CD4-positive, alpha-beta T cell treated with Interleukin-12 subunit alpha and Interleukin-12 subunit beta, for 1 hour (primary cell): ENCODE measurements at places on chromosomes 6 and 20.

DNA sequence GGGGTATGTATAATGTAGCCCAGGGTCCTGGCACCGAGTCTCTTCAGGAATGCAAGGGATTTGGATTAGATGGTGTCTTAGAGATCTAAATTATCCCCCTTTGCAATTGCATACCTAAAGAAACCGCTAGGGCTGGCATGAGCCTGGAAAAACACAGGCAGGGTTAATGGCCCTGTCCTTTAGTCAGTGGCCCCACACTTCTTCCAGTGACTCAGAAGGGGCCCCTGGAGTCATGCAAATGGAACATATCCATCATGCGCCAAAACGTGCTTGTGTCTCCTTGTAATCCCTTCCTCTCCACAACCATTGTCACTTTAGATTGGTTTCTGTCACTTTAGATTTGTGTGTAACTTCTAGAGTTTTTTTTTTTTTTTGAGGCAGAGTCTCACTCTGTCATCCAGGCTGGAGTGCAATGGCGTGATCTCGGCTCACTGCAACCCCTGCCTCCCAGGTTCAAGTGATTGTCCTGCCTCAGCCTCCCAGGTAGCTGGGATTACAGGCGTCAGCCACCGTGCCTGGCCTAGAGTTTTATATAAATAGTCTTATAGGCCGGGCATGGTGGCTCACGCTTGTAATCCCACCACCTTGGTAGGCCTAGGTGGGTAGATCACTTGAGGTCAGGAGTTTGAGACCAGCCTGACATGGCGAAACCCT lies 8.7 kb upstream of the MYBL2 start:
- DNase-seq: no peak

- DNase-seq: no peak
Observed at GRCh38 chr6:158481690-158482473, 78.0 kb upstream of the TMEM181 start.

DNA sequence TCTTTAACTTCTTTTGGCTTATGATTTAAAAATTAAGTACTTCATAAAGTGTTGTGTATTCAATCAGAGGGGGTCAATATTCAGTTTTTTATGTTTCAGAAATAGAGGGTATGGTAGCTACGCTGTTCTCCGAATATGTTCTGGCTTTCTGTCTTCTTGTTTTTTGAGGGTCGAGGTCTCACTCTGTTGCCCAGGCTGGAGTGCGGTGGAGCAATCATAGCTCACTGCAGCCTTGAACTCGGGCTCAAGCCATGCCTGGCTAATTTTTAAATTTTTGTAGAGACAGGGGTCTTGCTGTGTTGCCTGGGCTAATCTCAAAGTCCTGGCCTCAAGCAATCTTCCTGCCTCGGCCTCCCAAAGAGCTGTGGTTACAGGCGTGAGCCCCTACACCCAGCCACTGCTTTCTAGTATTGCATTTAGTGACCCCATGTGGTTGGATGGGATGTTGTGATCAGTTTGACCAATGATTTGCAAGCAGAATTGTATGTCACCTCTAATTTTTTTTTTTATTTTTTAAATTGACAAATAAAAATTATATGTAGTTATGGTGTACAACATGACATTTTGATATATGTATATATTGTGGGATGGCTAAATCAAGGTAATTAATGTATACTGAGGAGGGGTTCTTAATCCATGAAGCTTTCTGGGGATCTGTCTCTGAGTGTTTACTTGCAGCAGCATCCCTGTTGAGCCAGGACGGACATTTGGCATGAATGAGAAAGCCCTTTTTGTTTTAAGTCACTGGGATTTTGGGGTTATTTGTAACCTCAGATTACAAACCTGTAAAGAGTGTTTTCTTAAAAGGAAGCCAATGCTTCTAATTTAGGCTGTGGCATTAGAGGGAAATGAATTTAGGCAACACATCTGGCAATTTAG lies 38.5 kb upstream of the DEK start:
- no peak for DNase-seq

DNA sequence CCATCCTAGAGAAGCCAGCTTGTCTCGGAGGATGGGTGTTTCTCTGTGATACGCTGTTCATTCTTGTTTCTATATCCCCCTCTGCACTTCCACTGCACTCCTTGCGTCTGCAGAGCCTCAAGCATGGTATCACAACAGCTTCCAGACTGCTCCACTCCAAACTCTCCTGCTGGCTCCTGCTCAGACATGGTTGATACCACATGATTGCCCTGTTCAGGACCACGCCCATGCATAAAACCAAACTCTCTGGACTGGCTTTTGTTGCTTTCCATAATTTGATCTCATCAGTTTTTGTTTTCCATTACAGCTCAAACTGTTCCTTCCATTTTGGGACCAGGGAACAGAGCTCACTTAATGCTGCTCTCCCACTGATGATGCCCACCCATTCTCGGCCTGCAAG lies 30.0 kb upstream of the SMIM29 start:
- no peak for DNase-seq

DNA sequence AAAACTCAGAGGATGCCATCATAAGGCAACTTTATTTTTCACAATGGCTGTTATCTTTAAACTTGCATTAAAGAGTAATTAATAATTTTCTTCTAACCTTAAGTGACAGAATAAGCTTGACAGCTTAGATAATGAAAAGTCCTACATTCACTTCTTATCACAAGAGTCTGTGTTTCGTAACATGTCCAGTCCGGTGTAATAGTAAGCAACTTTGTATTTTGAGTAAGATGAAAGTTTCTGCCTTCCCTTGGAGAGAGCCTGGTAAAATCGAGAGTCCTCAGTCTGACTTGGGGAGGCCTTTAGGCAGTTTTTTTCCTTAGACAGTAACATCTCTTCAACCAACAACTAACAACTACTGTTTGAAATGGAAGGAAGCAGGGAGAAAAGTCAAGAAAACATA lies 195.6 kb downstream of the GRM1 start:
- no peak for DNase-seq

DNA sequence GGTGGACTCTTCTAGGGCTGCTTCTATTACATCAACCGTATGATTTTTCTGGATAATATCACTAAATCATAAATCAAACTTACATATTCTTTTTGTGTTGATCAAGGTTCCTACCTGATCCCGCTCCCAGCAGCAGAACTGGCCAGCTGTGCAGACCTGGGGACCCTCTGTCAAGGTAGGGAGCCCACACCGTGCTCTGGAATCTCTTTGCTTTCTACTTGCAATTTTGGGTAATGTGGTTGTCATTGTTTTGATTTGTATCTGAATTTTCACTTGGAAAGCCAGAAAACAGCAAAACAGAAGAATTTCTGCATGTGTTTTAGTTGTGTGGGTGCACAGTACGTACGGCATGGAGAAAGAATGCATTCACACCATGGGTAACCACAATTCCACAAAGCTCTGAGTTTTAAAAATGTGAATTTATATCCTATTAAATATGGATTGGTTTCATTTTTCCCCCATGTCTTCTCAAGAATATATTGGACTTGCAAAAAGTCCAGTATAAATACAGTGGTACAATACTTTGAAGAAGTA lies 80.1 kb downstream of the ADGRG6 start:
- no peak for DNase-seq

GRCh38 chr6:161273274-161273751 lies 548 bp downstream of the AGPAT4 start:
- peak; percentile 75 for DNase-seq

DNA sequence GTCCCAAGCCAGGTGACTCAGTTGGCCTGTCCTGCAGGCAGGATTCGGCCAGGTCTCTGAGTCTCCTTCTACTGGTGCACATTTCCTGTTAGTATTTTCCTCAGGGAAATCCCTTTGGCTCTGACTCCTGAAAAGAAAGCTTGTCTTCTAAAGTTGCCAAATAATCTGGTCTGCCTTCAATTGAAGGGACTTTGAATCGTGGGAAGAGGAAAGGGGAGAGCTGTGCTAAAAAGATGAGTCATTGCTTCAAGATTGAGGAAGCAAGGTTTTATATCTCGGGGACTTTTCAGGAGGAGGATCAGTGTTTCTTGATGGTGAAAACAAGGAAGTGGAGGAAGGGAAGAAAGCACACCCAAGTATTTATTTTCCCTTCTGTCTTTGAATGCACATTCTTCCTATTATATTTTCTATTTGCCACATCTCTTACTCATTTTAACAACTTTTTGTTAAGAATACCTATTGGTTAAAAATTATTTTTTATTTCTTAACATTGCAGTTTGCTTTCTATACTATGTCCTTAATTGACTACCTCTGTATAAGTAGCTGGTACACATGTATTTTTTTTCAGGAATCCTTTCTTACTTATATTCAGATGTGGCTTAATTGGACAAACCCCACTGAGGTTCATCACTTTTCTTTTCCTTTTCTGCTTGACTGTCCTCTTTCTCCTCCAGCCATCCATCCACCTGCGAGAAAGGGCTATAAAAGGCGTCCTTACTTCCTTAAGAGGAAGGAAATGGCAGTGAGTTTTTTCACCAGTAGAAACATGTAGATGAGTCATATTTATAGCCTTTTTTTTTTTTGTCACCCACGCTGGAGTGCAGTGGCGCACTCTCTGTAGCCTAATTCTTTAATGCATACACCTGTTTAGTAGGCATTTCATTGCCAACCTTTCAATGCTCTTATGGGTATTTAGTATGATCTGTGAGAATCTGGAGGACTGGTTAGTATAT lies 15.0 kb upstream of the IFNGR1 start:
- peak; percentile 50 for DNase-seq

GRCh38 chr6:169799474-169799926 lies 48.1 kb downstream of the ERMARD start:
- no peak for DNase-seq

DNA sequence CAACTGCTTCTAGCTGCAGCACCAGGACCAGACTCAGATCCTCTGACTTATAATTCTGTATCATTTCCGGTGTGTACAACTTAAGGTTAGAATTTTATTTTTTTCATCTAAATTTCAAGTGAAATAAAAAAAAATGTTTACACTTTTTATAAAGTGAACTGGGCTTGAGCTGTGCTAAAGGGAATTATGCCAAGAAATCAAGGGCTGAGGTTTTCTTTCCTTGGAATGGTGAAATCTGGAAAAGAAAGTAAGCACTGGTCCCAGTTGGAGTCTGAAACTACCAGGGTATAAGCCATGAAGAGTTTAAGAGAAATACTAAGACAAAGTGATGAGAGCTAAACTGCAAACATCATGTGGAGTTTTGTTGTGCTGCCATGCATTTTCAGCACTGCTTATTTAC lies 21.7 kb upstream of the FYN start:
- DNase-seq: no peak

DNA sequence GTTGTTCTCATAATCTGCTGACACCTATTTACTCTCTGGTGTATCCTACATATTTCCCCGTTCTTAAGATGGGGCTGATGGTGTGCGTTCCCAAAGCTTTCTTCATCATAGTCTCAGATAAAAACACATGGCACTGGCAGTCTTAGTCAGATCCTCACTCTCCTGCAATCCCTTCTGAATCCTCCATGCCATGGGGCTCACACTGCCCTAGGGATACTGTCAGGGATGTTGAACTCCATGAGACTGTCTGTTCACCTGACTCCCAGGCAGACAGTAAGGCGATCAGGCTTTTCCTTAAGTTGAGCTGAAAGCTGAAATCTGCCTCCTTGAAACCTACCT lies 76.0 kb downstream of the SLX4IP start:
- DNase-seq: no peak

DNA sequence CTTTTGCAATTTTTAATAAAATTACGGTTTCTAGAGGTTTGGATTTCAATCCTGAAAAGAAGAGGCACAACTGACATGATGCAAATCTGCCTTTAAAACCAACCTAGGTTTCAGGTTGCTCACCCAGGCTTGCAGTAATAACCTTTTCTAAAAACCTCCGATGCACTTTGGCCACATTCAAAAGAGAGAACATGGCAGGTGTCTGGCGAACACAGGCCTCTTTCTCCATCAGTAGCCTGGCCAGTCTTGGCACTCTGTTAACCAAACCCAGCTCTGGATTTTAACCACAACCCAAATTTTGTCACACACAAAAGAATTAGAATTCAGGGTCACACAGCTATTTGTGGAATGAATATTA lies 55.8 kb upstream of the MAFB start:
- no peak for DNase-seq

GRCh38 chr6:137102851-137103492 lies 58.2 kb upstream of the IL20RA start:
- peak; percentile 20 for DNase-seq

DNA sequence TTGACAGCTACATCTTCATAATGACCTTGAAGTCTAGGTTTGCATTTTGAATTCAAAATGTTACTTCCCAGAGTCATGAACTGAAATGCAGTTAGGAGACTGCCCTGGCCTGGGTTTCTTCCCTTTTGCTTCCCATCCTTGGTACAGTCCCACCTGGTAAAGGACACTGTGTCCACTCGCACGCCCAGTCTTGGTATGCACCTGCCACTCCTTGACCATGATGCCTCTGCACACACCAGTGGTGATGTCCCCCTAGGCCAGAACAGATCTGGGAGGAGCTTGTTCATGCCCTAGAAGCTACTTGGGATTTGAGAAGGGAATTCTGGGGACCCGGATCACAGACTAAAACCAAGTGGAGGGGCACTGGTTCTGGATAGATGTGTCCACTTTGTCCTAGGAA lies 3.6 kb downstream of the PPP1R14C start:
- no peak for DNase-seq

GRCh38 chr6:162307865-162308264 lies 419.7 kb downstream of the PRKN start:
- DNase-seq: no peak

GRCh38 chr6:2396846-2397630 lies 151.6 kb upstream of the GMDS start:
- DNase-seq: no peak

- DNase-seq: no peak
Observed at GRCh38 chr6:89680150-89680549, 41.6 kb upstream of the LYRM2 start.

- DNase-seq: no peak
Observed at GRCh38 chr6:156311291-156311690, 465.9 kb upstream of the ARID1B start.

GRCh38 chr20:19631410-19631809 lies 126.6 kb upstream of the RIN2 start:
- no peak for DNase-seq

DNA sequence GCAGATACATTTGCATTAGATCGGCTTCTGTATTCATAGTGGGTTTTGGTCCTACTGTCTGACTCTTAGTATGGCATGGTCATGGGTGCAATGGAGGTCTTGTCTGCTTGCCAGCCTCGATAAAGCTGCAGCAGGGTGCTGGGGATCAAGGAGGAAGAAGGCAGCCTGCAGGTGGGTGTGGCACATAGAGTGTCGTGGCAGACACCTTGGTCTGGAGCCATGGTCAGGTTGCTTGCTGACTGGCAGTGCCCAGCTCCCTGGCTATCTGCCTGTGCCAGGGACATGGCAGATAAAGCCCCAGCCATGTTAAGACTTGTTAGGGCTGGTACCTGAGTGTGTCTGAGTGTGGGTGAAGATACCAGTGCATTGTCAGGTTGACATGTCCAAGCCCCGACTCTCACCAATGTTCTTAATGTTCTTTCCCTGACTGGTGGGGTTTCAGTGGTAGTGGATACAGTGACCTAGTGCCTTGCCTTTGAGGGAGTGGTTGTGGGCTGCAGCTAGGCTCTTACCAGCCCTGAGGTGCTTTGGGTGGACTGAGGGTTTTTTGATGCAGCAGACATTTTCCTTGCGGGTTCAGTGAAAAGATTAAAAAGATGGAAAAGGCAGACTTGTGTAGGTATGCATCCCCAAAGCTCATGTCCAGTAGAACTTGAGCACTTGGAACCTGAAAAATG lies 1.8 kb downstream of the FAM83D start:
- DNase-seq: no peak

- no peak for DNase-seq
Observed at GRCh38 chr6:116542426-116542825, 3.1 kb downstream of the TRAPPC3L start.

GRCh38 chr6:90894285-90895130 lies 307.6 kb upstream of the MAP3K7 start:
- no peak for DNase-seq
